Stimulated activated CD4-positive, alpha-beta T cell treated with anti-CD3 and anti-CD28 coated beads, Interleukin-4, amount 100 ng/mL, for 24 hours (primary cell): ENCODE measurements at places on chromosomes 2 and 18.

DNA sequence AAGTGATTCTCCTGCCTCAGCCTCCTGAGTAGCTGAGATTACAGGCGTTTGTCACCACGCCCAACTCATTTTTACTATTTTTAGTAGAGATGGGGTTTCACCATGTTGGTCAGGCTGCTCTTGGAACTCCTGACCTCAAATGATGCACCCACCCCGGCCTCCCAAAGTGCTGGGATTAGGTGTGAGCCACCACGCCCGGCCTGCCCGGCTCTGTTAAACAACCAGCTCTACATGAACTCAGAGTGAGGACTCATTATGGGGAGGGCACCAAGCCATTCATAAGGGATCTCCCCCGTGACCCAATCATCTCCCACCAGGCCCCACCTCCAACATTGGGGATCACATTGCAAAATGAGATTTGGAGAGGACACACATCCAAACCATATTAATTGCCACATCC is 8.8 kb downstream of the ATIC start:
- no peak for DNase-seq

DNA sequence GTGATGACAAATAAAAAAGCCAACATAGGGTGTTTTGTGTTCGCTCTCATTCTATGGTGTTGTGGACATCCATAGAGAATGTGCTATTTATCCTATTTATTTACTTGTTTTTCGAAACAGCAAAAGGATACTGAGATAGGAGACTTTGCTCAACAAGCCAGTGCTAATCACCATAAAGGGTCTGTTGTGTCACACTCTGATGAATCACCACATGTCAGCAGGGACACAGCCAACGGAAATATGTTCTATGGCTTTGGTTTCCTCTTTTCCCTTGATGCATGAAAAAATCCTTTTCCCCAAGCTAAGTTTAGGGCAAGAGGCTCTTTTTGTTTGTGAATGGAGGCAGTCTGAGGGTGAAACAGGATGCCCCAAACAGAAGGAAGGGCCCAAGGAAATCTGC is 154.3 kb downstream of the RNF152 start:
- no peak for DNase-seq

DNA sequence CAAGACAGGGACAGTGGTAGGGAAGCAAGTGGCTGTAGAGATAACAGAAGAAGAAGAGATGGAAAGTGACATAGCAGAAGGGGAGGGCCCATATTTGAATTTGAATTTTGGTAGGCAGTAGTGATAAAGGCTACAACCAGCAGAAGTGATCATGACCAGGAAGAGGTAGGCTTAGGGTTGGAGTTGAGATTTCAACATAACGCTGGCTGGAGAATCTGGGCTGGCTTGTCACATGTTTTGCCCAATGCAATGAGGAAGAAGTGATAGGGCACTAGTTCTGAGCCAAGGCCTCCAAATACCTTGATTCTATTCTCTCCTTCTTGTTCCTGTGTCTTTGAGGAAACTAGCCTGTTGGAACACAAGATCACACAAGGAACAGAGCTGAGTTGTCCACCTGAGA is 69.4 kb downstream of the SCG2 start:
- no peak for DNase-seq

DNA sequence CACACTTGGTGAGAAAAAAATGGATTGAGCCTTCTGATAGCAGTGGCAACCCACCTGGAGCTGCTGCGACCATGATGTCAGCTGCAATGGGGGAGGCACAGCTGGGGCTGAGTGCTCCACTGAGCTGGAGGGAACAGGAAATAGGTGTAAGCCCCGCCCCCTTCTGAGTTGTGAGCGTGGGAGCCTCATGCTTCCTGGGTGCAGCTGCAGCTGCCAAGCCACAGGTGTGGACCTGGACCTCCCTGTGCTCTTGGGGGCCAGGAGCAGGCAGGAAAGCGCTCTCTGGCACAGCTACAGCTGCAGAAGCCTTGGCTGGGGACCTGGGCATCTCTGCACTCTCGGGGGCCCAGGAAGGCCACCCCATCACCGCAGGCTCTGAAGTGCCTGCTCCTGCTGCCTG is 970.6 kb downstream of the DCDC2C start:
- DNase-seq, result no peak

- no peak for DNase-seq
These were observed 97.0 kb downstream of the CABLES1 start for GRCh38 chr18:23232331-23232730.

DNA sequence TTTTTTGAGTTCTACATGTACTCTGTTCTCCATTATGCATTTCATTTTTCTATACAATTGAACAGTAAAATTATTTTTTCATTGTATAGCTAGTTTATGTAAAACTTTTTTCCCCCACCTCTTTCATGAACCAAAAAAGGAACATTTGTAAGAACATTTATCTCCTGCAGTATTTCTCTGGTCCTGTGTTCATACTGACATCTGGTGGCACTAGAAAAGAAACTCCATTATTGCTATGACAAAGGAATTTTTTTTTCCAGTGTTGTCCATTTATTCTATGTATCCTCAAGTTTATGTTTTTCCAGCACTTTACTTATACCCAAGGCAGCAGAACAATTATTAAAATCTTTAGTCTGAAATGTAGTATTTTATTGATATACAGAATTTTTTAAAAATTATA is 27.4 kb upstream of the CHAC2 start:
- DNase-seq, result no peak

DNA sequence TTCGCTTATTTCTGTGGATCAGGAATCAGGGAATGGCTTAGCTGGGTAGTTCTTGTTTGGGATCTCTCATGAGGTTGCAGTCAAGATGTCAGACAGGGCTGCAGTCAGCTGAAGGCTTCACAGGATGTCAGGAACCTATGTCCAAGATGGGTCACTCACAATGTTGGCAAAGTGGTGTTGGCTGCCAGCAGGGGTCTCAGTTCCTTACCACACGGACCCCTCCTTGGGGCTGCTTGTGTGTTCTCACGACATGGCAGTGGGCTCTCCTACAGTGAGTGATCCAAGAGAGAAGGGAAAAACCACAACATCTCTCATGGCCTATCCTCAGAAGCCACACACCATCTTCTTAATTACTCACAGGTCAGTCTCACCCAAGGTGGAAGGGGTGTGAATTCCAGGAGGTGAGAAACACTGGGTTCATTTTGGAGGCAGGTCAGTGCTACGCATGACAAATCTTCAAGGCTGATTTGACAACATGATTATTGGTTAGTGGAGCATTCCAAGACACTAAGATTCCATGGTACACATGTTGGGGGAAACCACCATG is 1.3 kb upstream of the ANTXR1 start:
- DNase-seq, result no peak

DNA sequence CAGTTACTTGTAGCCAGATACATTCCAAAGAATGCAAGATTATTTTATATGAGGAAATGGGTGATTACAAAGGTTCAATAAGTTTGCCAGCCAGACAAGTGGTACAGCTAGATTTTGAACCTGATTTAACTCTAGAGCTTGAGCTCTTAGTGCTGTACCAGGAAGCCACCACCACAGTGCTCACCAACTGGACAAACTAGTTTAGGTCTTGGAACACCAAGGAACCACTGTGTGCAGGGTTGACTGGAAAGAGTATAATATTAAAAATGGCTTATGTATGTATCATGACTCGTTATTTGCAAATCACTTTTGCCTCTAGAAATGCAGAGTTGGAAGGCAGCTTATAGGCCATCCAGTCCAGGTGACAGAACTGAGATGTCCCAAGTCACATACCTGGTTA is 177.2 kb downstream of the TXNL1 start:
- DNase-seq, result no peak

DNA sequence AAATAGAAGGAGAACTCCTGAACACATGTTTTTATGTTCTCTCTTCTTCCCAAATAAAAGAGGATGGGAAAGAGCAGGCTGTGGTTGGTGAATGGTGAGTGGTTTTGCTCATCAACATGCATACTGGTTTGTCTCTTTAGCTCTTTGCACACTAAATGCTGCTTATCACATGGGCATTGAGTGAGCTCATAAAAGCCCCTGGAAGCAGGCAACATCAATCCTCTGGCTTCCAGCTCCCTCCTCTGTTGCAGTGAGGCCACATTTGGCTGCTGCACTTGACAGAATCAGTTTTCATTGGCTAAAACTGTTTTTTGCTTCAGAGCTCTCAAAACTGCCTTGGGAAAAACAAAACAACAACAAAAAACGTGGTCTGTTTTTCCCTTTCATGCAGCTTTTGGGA is 1308.2 kb upstream of the NRXN1 start:
- no peak for DNase-seq

DNA sequence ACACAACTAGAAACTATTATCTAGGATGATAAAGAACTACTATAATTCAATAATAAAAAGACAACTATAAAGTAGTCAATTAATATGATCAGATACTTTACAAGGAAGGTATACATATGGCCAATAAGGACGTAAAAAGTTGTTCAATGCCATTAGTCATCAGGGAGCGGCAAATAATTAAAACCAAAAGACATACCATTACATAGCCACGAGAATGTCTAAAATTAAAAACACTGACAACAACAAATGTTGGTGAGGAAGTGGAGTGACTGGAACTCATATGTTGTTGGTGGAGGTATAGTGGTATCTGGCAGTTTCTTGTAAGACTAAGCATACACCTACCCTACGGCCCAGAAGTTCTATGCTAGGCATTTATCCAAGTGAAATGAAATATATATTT is 152.4 kb downstream of the MTCL1 start:
- no peak for DNase-seq

GRCh38 chr2:37554155-37554510 is 117.3 kb downstream of the CDC42EP3 start:
- no peak for DNase-seq

DNA sequence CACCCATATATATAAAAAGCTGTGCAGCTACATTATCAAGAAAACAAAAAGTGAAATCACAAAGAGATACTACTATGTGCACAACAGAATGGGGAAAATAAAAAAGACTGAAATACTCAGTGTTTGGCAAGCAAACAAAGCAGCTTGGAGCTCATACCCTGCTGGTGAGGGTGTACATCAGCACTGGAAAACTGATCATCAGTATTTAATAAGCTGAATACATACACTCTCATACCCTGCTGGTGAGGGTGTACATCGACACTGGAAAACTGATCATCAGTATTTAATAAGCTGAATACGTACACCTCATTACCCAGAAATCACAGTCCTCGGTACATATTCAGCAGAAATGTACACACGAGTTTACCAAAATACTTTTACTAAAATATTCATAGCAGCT is 220.8 kb downstream of the SPP2 start:
- no peak for DNase-seq

GRCh38 chr18:54013452-54013851 is 211.0 kb downstream of the MBD2 start:
- DNase-seq, result no peak

DNA sequence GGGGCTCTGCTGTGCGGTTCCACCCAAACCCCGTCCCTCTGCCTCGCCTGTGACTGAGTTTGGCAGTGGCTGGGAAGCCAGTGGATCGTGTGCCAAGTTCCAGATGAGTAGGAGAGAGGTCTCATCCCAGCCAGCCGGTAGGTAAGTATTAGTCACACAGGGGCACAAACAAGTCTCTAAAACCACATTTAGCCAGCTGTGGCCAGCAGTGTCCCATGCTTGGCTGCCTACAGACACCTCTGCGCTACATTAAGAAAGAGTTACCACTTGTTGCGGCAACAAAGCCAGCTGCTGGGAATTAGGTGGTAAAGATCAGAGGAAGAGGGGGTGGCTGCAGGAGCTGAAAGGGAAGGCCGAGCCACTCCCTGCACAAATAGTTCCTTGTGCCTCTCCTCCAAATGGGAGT is 81.2 kb downstream of the GATA6 start:
- DNase-seq, result no peak

GRCh38 chr2:55088400-55088799 is 38.1 kb upstream of the RTN4 start:
- DNase-seq, result no peak

DNA sequence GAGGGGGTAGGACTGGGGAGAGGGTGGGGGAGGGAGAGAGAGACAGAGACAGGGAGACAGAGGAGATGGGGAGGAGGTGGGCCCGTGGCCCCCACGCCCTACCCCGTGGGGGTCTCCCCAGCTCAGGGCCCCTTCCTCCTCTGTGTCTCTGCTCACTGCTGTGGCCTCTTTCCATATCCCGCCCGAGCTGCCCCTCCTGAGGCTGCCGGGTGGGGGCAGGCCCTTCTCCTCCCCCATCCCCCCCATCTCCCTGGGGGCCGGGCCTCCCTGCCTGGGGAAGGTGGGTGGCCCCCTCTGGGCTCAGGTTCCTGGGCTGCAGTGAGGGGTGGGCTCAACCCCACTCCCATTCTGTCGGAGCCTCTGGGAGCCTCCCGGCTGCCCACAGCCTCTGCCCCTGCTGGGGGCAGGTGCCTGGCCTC is 332 bp upstream of the PDCD1 start:
- DNase-seq, result no peak

DNA sequence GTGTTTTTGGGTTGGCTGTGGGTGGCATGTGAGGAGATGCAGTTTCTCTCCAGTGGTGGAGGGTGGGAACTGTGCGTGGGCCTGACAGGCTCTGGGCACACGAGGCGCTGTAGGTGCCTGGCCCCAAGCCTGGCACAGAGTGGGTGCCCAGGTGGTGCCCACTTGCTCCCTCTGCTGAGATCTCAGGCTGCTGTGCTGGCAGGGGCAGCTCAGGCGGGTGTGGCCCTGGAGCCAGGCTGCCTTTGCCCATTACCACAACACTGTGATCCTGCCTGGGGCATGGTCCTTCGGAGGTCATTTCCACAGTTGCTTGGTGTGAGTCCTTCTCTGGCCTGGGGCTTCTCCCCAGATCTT is 20.4 kb downstream of the TSHZ1 start:
- DNase-seq, result no peak

DNA sequence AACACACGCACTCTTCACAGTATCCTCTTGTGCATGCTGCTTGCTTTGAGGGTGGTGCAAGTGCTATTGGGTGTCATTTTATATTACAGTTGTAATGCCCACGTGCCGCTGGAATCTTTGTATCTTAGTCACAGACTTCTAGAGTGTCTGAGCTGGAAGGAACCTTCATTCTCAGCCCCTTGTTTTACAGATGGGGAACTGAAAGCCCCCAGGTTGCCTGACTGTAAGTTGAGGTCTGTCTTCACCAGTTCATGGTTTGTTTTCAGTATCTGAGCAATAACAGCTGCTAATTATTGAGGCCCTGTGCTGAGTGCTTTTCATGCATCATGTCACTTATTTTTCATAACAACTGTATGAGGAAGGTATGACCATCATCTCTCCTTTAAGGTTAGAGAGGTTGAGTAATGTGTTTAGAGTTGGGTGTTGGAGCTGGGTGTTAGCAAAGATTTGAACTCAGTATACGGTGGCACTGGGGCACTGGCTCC is 77.0 kb downstream of the PRKCE start:
- DNase-seq, result no peak

GRCh38 chr2:57107353-57107752 is 923.6 kb downstream of the CCDC85A start:
- no peak for DNase-seq

DNA sequence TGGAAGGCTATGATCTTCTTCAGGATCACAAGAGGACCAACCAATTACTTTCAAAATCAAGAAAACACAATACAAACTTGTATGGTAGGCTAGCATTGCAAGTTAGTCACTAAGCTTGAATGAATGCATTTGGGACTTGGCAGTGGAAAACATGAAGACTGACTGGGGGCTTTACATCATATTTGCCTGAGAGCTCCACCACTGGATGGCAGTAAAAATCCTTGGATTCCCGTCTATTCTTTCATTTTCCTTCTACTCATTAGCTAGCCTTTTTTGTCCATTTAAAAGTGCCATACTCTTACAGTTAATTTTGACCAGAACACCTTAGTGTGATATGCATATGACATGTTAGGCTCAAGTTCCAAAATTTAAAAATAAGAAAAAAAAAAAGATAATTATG is 63.5 kb upstream of the RASGRP3 start:
- no peak for DNase-seq
